Astrocyte of the spinal cord (primary cell): ENCODE measurements at places on chromosomes 4 and X.
A peak's percentile ranks its signal among the peaks of the same experiment; 100 is the strongest.

- DNase-seq = no peak
Observed at GRCh38 chr4:148810461-148810860, 368.2 kb upstream of the NR3C2 start.

DNA sequence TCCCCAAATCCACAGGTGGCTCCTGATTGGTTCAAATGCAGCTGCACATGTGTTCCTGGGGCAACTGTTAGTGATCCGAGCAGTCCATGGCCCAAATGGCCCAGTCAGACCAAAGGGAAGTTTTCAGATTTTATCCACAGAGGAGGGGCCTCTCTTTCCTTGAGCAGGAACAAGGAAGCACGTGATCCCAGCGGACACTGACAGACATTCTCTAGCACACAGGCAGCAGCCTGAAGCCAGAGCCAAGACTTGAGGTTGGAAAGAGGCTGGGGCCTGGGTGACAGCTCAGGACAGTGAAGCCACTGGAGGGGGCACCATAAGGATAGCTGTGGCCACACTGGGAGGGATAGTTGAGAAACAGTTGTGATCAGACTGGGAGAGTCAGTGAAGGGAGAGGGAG is 3.5 kb upstream of the ZFP92 start:
- DNase-seq = no peak

DNA sequence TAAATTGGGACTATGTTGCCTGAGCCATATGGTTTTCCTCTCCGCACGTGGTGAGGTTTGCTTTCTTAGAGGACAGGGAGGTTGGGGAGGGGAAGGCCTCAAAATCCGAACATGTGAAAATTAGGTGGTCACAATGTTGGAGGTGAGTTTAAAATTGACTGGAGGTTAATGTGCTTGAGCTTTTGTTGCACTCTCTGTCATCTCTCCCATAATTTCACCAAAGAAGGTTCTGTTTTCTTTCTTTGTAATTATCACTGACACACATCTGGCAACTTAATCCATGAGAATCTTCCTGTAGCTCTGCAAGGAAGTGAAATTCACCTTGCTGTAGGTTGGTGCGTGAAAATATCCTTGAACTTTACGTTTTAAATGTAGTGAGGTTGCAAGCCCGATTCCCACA is 225.5 kb downstream of the PDGFC start:
- DNase-seq = no peak

DNA sequence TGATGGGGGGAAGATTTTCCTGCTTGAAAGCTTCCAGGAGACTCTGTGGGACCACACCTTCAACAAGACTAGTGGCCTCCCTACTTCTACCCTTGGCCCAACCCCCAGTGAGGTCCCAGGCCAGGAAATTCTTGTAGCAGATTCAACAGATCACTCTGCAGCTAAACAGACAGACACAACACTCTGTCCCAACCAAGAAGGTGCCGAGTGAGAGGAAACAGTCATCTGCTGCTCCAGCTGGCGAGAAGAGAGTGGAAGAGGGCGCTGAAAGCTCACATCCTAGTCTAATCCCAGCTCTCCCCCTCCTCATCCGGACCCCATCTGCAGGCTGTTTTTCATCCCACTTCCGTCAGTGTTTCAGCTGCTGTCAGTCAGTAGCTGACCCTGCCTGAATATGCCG is 63.4 kb downstream of the CHRDL1 start:
- DNase-seq = no peak

DNA sequence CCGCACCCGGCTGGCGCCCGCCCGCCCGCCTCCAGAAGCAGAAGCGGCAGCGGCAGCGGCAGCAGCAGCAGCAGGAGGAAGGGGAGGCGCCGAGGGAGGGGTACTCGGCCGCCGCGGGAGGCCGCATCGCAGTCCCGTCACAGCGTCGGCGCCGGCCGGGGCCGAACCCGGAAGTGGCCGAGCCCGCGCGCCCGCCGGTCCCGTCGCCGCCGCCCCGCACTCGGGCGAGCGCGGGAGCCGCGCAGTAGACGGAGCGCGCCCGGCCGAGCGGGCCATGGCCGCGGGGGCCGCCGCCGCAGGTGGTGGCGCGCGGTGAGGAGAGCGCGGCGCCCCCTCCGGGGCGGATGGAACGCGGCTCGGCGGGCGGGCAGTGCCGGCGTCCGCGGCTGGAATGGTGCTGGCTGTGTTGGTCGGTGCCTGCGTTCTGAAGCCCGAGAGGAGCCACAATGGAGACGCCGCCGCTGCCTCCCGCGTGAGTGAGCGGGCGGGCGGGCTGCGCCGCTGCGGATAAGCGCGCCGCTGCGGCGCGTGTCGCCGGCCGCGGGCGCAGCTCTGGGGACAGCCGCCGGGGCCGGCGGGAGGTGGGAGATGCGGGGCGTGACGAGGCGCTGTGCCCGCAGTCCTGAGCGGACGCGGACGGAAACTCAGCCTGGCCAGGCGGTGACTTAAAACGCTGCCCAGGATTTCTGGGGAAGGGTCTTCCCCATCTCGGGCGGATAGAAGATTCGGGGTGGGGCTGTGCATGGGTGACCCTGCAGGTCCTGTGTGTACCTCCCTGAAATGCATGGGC is at the start of gene KLHL2:
Gene KLHL2, plus strand, starts transcription at position 131 of the 790 bp plus-strand sequence. Its CDS starts 316 bp downstream, at position 447.
- peak; percentile 68 for DNase-seq

GRCh38 chrX:72526534-72527508 is 45.8 kb downstream of the HDAC8 start:
- peak; percentile 23 for DNase-seq

DNA sequence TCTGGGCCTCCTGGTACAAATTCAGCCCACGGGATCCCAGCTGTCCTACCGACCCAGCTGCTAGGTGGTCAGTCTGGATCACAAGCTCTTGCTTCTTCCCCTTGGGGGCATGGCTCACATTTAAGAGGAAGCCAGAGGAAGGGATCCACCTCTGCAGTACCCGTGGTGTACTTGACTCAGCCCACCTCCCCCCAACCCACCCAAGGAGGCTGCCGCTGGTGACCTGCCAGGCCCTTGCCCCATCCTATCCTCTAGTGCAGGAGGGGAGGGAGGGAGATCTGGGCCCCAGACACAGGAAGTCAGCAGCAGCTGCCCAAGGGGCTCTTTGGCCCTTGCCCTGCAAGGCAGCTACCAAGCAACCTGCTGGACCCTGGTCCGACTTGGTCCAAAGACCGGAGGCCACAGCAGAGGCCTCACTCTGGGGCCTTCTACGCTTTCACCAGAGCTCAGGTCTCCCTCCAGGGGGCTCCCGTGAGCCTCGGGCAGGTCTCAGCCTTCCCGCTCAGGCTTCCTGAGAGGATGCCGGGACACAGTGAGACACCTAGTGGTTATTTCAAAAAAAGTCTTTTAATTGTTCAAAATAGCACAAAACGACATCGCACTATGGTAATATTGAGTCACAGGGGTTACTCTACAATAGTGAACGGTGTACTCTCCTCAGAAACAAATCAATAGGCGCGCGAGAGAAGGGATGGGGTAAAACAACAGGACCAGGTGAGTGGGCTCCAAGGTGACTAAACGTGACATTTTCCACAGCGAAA is 2.7 kb upstream of the RENBP start:
- peak; percentile 79 for DNase-seq

GRCh38 chrX:63350465-63350877 is 661 bp downstream of the SPIN4 start:
- no peak for DNase-seq

GRCh38 chrX:14670819-14671218 is 141.5 kb downstream of the GLRA2 start:
- no peak for DNase-seq

- DNase-seq = no peak
Observed at GRCh38 chrX:106903856-106904528, 851 bp upstream of the RIPPLY1 start.

- DNase-seq = no peak
Observed at GRCh38 chr4:10085386-10085785, 31.2 kb downstream of the WDR1 start.

- peak; percentile 5 for DNase-seq
Observed at GRCh38 chr4:12409507-12410190, 981.0 kb upstream of the HS3ST1 start.

DNA sequence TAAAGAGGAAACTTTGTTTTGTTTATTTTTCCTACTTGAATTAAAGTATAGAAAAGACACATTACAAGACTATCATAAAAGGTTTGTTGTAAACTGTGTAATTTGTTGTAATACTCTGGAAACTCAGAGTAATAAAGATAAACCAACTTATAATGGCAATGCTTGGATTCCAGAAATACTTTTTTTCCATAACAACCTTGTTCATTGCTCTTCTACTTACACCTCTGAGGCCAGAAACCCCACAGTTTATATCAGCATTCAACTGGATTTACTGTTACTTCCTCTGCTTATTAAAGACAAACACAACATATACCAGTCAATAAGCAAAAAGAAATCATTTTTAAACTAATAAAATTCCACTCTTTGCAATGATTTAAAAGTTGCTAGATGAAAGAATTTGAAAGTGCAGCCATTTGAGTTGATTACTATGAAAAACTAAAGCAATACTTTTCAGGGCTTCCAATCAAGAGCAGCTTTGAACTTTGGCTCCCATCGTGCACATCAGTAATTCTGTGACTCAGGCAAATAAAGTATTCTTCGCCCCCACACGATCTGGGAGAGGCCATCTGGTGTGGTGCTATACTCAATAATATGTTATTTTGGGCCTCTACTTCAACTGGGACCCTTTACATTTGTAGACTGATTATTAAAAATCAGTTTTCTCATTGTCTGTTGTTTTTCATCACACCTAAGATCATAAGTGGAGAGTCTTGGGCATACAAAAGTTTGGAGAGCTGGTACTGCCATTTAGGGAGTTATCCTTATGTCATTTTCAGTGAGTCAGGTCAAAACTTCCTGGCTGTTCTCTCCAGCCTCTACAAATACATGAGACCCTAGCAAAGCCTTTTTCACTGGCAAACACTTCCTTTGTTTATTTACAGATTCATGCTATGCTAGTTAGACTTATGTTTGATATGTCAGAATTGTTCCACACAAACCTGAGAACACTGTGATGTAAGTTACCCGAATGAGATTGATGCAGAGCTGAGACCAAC is 20.5 kb downstream of the DDIT4L start:
- no peak for DNase-seq

GRCh38 chr4:76023389-76023788 is at the start of gene CXCL10:
Gene CXCL10, minus strand, starts transcription at chr4:76023497. Its CDS starts 66 bp downstream, at chr4:76023431.
- DNase-seq = no peak

DNA sequence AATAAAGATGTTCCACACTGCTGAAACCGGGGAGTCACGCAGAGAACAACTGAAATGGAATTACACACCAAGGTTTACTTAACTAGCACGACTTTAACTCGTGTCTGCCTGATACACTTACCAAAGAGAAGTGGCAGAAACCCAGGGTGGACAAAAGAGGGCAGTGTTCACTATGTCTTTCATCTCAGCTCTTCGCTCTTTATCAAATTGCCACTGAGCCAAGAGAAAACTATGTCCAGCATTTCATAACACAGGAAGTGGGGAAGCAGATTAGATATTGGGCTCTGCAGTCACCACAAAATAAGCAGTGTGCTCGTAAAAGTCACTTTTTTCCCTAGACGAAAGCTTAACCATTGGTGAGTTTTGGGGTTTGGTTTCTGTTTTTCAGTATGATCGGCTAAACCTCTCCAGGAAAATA is 155.7 kb downstream of the CHIC2 start:
- peak; percentile 89 for DNase-seq

DNA sequence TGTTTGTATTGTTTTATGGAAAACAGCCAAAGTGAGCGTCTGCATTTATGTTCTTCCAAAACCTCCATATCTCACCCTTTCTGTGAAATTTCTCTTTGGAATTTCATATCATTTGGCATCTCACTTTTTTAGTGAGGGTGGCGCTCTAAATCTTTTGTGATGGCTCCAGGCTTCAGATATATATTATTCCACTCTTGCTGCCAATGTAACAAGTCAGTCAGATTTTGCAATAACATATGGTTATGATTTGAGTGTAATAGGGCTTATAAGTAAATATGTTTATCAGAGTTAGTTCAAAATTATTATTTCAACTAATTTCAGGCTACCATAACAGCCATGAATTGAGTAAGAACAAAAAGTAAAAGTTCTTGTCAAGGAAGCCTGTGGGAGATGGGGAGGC is 314.7 kb downstream of the PDGFC start:
- DNase-seq = no peak

DNA sequence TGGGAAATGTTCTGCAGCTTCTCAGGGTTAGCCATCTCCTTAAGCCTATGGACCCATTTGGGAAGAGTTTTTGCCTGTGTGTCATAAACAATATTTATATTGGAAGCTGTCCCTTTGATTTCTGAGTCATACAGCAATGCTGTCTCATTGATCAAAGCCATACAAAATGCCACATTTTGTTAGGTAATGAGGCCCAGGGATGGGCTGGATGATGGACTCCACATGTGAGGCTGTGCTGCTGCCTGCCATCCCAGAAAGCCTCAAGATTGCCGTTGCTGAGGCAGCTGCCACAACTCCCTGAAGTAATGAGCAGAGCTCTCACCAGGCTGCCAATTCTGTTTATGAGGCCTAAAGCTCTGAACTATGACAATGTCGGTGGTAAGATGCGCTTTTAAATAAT is 12.2 kb upstream of the GJB1 start:
- no peak for DNase-seq

- no peak for DNase-seq
Observed at GRCh38 chrX:23365541-23365940, 30.9 kb downstream of the PTCHD1 start.

- no peak for DNase-seq
Observed at GRCh38 chrX:32281853-32282252, 929.5 kb downstream of the DMD start.

- DNase-seq = no peak
Observed at GRCh38 chrX:107561468-107562215, 66.7 kb upstream of the PRPS1 start.

- DNase-seq = no peak
Observed at GRCh38 chrX:31506928-31507327, 435.1 kb upstream of the FTHL17 start.

DNA sequence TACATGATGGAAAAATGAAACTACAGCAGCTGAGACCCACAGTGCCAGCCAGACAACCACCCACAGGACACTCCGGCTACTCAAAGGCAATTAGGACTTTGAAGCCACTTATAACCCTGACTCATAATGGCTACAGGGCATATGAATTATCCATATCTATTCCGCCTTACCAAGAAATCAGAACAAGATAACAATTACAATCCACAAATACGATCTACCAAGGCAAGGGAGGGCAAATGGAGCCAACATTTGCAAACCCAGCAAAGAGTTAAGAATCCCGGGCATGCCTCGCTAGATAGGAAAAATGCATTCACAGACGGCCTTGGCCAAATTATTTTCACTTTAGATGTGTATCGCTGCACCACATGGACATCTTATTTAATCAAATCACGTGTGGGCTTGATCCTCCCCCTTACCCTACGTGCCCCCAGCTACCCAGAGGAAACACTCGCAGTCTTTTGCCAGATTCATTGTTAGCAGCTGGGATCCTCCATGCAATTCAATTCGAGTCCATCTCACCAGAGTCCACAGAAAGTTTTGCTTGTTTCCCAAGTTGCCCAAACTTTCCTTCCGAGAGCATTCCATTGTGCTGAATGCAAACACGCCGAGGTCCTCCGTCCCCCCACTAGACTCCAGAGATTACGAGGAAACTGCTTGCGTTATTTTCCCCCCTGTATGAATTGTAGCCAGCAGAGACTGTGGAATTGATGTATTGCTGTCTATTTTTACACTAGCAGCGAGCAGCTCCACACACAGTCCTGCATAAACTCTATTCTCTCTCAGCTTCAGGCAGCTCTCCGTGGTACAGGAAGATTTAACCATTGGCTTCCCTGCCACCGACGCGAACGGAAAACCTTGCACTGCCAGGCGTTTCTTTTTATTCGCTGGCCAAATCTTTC is 1.2 kb downstream of the PPARGC1A start:
- DNase-seq = peak; percentile 50

GRCh38 chr4:18442957-18443356 is 421.4 kb upstream of the LCORL start:
- no peak for DNase-seq
